ENCODE measurements at places on chromosomes 11 and 22.

DNA sequence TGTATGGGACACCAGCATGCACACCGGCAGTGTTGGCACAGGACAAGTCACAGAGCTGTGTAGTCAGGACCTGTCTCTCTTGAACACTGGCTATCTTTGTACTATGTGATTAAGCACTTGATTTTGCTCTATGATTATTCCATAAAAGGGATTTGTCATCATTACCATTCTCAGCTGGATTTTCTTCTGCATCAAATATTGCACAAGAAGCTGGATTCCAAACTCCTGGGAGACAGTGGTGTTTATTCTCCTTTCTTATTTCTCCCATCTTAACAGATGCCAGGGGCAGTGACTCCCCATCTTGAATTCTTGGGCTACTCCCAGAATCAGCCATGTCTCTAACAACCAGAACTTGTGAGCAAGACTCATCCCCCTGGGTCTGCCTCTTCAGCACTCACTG, 62.5 kb upstream of the GNAZ start:
- DNase-seq, result no peak

DNA sequence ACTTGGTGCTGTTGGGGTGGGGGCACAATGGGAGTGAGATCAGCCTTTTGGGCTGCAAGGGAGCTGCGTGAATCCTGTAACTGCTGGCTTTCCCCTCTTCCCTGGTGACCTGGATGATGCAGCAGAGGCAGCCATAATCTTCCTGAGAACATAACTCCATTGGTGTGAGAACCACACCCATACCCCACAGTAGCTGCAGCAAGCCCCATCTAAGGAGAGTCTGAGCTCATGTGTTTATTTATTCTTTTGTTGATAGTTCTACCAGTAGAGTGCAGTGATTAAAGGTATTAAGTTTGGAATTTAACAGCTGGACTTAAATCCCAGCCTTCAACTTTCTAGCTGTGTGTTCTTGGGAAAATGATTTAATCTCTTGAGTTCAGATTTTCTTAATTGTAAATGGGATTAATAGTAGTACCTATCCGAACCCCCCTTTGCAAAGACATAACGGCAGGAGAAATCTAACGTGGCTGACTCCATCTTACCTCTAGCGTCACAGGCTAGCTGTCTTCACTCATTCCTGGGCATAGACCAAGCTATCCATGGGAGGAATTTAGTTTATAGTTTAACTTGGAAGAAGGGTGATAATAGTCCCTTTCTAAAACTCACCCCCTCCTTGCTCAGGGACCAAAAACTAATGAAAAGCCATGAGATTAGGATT, 385.0 kb upstream of the DDI1 start:
- DNase-seq, result no peak

DNA sequence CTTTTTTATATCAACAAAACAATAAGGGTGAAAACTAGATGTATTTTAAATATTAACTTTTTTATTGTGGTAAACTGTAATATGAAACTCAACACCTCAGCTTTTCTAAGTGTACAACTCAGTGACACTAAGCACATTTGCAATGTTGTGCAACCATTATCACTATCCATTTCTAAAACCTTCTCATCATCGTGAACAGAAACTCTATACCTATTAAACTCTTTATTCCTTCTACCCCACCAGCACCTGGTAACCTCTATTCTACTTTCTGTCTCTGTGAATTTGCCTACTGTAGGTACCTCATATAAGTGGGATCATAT, 9.4 kb downstream of the HORMAD2 start:
- DNase-seq, result no peak

DNA sequence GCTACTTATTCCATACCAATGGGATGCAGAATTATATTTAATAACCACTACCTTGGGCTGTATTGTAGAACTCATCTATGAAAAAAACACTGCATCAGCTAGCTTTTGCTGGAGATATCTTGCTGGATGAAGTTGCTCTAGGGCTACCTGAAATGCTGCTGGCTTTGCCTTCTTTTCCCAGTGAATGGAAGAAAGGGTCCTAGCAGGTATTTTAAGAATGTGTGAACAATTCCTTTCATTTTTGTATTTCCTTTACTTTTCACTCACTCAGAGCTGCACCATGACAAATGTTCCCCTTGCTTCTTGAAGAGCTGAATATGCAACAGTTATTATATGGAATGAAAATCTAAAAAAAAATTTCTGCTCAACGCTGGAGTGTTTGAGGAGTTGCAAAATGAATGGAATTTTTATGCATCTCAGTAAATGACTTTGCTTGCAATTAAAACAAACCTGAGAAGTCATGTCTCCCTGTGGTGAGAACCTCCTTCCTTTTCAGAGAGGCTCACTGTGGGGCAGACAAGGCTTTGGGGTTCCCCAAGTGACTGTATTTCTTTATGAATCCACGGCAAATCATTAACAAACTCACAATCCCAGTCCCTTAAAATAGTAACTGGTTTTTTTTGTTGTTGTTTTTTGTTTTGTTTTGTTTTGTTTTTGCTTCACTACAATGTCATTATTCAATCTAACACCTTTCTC, 566.8 kb upstream of the KIRREL3 start:
- DNase-seq, result no peak

DNA sequence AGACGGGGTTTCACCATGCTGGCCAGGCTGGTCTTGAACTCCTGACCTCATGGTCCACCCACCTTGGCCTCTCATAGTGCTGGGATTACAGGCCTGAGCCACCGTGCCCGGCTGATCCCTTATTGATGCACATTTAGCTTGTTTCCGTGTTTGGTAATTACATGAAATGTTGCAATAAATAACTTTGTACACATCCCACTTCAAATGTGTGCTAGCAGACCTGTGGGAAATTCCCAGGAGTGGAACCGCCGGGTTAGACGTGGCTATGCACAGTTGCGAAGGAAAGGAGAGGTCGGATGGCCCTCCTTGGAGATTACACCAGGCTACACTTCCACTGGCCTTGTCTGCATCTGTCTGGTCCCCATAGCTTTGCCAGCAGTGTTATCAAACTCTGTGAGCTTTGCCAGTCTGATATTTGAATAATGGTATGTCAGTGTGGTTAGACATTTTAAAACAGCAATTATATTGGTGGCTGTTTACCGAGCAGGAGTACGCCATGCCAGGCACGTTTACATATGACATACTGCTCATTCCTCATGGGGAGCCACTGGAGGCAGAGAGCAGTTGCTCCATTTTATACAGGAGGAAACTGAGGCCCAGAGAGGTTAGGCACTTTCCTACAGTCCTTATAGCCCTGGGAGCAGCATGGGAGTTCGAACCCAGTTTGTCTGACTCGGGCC, 27.2 kb upstream of the SYT7 start:
- no peak for DNase-seq
